ENCODE measurements at places on chromosomes 12 and 14. TPM values are rescaled to one million over a fixed set of nuclear protein-coding genes. Genes with fewer than 3 reads are reported as not detected.
A peak's percentile ranks its signal among the peaks of the same experiment; 100 is the strongest.

The SYCP3 gene
- total RNA-seq, result 0.34 TPM

The CRACR2A gene
- 6.7 TPM for total RNA-seq

The P2RX7 gene
- 0.32 TPM for total RNA-seq

The ATF1 gene
- total RNA-seq, result 21.9 TPM

DNA sequence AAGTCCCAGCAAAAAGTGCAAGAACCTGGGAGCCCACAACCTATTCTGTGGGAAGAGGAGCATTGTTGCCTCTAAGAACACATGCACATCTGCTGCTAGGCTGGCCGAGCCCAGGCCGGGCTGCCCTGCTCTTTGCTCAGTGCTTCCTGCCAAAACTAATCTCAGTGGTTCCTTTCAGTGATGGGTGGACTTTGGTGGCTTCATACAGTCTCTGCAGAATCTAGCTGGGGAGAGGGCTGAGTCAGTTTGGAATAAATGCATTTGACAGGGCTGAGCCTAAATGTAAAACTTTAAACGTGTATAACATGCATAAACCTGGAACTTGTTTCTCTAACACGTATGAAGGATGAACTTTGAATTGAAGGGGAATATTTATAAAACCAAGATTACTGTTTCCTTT lies 44.6 kb downstream of the CCDC177 start:
- no peak for DNase-seq

DNA sequence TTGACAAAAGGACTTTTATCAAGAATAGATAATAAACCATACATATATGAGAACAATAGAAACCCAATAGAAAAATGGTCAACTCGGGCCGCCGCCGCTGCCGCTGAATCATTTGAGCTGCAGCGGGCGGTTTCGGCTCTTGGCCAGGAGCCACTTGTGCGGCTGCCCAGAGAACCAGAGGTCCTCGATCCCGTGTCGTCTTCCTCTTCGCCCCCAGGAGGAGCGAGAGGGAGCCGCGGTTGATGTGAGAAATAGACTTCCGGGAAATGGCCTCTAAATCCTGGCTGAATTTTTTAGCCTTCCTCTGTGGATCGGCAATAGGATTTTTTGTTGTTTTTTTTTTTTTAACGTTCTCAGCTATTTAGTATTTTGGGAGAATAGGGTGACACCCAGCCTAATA lies 44.8 kb downstream of the CPSF6 start:
- peak; percentile 84 for DNase-seq

GRCh38 chr12:122501489-122501989 lies 807 bp upstream of the ZCCHC8 start:
- DNase-seq, result no peak

Data from LHCN-M2 (cell line).